Stimulated activated CD4-positive, alpha-beta T cell treated with anti-CD3 and anti-CD28 coated beads, Interleukin-1b, Interleukin-23, amount 100 ng/mL, for 24 hours (primary cell): ENCODE measurements at places on chromosomes 16 and 17.

DNA sequence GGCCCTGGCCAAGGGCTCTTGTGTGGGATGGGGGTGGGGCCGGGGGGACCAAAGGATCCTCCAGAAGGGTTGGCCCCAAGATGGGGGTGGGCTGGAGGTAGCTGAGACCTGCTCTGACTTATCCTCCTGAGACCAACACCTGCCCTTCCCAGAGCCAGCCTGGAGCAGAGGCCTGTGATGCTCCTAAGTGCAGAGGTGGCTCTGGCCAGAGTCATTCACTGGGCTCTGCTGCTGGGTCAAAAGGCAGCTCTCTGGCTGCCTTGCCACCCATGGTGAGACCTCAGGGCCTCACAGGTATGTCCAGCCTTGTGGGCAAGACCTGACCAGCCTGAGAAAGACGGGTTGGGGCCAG, 393 bp downstream of the SERPINF2 start:
- DNase-seq = no peak

DNA sequence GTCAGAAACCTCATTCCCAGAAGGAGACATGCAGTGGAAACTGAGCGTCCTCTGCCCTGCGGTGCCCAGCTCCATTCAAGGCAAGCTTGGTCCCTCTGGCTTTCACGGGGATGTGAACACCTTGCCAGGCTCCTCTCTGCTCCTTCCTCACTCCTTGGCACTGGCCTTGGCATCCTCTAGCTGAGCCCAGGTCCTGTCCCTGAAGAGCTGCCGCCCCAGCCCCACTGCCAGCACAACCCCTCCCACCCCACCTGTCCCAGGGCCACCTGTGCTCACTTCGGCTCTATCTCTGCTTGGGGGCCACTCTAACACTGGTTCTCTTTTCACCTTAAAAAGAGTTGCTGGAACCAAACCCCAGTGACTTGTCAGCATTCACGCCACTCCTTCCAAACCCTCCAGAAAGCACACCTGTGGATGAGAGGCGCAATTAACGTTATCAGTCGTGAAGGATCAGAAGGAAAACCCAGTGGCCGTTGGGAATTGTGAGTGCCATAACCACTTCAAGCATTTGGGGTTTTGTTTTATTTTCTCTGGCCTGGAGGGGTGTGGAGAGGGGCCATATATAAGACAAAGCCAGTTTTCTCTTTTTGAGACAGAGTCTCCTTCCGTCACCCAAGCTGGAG, 103.7 kb downstream of the AXIN2 start:
- DNase-seq = no peak

DNA sequence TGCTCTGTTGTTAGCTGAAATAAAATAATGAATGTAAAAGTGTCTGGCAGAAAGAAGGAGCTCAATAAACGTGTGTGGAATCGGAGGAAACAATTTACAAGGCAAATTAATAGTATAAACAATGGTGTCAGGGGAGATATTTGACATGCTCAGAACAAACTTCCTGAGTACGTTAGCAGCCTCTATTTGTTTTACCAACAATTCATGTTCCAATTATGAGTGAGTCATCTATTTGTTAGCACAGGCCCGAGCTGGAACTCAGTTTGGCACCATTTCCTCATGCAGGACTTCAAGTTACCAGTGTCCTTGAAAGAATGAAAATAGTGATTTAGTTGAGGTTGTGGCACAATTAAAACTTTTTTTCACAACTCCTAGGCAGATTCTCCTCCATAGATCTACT, 9.1 kb downstream of the ASIC2 start:
- no peak for DNase-seq

GRCh38 chr16:79980650-79981521, 380.3 kb upstream of the MAF start:
- no peak for DNase-seq

DNA sequence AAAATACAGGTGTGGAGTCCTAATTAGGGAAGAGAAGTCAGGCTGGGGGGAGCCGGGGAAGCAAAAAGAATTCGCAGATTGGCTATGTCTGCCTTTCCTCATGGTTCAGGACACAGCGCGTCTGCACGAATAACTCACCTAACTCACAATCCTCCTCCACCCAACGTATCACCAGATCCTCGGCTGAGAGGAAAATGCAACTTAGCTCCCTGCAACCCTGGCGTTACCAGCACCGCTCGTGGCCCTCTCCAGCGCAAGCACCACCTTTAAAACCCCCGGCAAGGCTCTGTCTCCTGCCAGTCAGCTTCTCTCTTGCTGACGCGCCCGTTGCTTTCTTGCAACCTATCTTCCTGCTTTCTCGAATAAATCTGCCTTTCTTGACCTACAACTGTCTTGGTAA, 49.8 kb upstream of the METRNL start:
- DNase-seq = no peak

DNA sequence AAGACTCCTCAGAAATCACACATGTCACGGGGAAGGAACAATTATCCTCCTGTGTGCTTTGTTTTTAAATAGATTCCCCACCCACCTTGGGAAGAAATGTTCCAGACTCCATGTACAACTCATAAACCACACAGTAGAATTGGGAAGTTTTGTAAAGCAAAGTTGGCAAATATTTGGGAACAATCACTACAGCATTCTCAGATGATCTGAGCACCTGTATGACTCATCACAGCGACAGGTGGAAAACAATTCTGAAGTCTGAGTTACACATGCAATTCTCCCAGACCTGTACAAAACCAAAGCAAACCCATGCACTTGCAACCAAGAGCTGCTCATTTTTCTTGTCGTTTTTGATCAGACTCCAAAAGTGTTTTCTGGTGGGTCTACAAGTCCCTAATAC, 14.4 kb upstream of the MYLK3 start:
- no peak for DNase-seq

DNA sequence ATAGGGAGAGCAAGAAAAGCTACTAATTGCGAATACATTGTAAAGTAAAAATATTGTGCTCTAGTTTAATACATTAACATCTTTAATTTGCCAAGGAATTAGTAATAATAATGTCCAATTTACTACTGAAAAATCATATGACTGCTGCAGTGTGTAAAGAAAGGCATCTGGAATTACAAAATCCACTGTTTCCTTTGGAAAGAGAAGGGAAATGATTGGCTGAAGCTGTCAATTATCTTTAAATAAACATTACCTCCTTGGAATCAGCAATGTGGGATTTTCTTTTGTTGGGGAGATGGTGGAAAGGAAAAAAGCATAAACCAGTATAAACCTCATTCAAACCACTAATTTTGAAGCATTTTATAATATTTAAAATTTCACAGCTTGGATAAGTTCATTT, 276.0 kb downstream of the MAP2K6 start:
- no peak for DNase-seq
